BJ (cell line): ENCODE measurements at places on chromosomes 7 and 10.
A peak's percentile ranks its signal among the peaks of the same experiment; 100 is the strongest.

DNA sequence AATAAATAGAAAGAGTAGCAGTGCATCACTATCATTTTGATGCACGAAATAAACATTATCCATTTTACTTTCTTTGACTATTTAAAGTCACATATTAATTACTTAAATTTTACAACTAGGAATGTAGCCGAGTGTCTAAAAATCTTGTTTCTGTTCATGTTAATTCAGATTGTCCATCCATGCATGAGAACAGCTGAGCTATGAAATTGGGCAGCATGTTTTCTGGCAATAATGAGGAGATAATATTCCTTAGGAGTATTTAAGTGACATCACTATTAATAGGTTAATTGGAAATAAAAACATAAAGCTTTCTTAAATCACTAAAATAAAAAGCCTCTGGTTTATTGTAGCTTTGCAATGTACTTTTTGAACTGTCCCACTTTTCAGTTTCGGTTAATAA lies 293.8 kb downstream of the PHTF2 start:
- DNase-seq, result no peak

- no peak for DNase-seq
These were observed 24.4 kb upstream of the CDC14C start for GRCh38 chr7:48899932-48900331.

DNA sequence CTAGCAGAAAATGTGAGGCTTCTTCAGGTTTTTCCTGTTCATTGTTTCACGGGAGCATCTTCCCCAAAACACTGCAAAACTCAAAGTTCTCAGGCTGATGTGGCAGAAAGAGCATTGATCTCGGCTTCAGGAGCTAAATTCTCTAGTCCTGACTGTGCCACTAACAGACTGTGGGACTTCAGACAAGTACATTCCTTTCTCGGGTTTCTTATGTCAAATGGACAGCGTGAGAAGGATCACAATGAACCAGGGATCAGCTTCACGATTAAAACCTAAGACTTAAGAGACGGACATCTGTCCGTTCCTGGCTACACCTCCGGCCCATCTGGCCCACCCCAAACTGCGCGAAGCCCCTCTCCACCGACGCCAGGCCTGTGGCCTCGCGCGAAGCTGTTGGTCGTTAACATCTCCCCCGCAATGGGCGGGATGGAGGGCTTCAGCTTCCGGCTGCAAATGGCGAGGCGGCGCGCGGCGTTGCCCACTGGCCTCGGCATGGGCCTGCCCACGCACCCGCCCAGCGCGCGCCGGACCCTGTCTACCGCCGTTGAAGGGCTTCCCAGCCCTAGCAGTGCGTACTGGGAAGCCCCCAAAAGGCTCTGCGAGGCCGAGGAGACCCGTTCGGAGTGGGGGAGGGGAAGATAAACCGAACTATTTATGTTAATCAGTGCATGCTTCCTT lies 549 bp upstream of the DDX50 start:
- peak; percentile 32 for DNase-seq

DNA sequence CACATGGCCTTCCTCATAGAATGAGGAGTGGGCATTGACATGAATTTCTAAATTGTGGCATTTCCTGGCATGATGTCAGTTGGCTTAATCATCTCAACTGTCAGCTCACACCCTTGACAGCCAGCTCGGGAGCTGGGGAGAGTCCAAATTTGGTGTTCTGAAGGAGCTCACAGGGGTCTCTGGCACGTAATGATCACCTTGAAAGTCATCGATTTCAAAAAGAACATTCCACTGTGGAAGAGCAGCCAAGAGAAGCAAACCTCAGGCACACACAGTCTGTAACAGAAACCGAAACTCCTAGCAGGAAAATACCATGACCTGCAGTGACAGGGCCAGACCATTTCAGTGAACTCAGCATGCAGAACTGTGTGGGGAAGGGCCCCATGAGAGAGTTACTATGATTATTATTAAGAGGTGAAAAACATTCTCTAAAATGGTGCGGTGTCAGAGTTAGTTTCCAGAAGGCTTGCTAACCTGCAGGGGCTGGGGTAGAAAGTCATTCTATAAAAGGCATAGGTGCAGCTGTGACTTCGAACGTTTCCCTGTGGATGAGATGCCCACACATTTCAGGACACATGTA lies 26.4 kb upstream of the KLF6 start:
- no peak for DNase-seq

- DNase-seq, result no peak
These were observed 266.4 kb upstream of the LYZL1 start for GRCh38 chr10:29022513-29022912.
